ENCODE measurements at places on chromosomes 11 and 22.

GRCh38 chr22:41350087-41350486 is 31.7 kb upstream of the TEF start:
- DNase-seq, result no peak

DNA sequence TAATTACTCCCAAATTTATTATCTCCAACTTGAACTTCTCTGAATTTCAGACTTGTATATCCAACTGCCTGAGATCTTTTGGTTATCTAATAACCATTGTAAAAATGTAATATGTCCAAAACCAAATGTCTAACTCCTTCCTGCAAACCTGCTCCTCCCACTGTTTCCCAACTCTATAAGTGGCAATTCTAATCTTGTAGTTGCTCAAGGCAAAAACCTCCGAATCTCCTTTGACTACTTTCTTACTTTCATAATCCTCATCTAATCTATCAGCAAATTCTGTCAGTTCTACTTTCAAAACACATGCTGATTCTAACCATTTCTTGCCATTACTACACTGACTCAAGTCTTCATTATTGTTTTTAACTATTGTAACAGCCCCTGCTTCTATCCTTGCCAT is 55.7 kb downstream of the FAM168A start:
- no peak for DNase-seq

- DNase-seq, result peak; percentile 17
Measured at GRCh38 chr11:9313648-9314290, 624 bp downstream of the TMEM41B start.

DNA sequence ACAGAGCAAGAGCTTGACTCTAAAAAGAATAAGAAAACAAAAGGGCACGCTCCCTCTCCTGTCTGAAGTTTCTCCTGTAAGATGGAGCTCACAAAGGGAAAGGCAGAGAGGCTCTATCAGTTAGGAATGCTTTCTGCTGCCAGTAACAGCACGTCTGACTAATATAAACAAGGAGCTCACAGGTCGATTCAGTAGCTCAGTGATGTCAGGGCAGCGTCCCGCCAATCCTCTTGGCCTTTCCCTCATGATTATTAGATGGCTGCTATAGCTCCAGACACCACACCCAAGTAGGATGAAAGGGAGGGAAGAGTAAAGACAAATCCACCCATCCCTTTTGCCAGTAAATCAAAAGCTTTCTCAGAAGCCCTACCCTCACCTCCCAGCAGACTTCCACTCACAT is 51.3 kb upstream of the HMGXB4 start:
- DNase-seq, result no peak

- DNase-seq, result no peak
Measured at GRCh38 chr11:112132737-112133136, 31.2 kb downstream of the IL18 start.

GRCh38 chr11:111886844-111887243 is 7.5 kb downstream of the CFAP68 start:
- no peak for DNase-seq

- no peak for DNase-seq
Measured at GRCh38 chr22:42430528-42431125, 1.6 kb downstream of the NFAM1 start.

- peak; percentile 59 for DNase-seq
Measured at GRCh38 chr22:39174498-39175352, 22.2 kb upstream of the CBX7 start.

DNA sequence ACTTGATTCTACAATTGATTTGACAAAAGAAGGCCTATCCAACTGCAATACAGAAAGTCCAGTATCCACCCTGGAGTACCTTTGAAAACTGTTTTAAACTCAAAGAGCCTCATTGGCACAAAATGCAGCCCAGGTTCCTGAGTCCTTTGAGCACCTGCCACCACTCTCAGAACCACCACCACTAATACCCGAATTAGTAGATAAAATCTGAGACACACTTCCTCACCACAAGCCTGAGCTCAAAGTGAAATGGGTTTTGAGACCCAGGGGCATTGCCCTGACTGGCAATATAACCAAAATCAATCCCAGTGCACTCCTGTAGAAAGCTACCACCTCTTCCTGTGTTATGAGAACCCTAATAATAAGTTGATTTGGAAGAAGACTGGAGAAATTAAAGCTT is 215.7 kb downstream of the CSNK2A3 start:
- DNase-seq, result no peak

GRCh38 chr11:130472434-130472961 is 24.1 kb downstream of the ADAMTS15 start:
- no peak for DNase-seq

GRCh38 chr11:129815596-129816461 is at the start of gene TMEM45B:
Gene TMEM45B (plus strand): TSS chr11:129815848. CDS start chr11:129852483, 36,635 bp downstream.
- DNase-seq, result peak; percentile 22

GRCh38 chr11:67351275-67352005 is 1.9 kb downstream of the POLD4 start:
- DNase-seq, result peak; percentile 50

DNA sequence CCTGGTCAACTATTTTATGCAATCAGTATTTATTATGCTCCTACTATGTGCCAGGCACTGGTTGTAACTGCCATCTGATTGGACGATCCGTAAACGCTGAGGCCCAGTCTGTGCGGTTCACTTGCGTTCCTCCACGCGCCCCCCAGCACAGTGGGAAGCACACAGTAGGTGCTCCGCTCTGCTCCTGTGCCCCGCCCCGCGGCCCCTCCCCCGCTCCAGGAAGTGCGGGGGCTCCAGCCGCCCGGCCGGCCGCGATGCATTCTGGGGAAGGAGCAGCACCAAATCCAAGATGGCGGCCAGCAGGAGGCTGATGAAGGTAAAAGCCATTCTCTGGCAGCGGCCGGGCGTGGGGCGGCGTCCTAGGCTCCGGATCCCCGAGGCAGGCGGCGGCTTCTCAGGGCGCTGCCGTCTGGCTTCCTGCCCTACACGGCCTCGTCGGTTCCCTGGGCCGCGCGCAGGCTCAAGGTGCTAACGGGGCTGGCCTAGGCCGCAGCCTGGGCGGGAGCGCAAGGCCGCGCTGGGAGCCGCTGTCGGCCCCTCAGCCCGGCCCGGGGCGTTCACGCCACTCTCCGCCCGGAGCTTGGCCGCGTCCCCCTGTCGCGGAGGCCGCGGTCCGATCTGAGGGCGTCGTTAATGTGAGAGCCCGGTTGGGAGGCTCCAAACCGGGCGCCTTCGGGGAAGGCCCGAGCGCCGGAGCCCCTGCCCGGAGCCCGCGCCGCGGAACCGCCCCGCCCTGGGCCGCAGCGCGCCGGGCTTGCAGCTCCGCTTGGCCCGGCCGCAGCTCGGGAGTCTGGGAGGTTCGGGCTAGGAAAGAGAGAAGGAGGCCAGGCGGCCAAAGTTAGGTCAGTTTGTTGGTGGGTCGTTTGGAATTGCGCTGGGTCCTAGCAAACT is at the start of gene UBE2L3:
TSS of gene UBE2L3 (plus strand) at position 259 of the 891 bp plus-strand sequence. CDS start at position 290, 31 bp downstream.
- peak; percentile 72 for DNase-seq

GRCh38 chr11:116790167-116791001 is 1.3 kb downstream of the APOA5 start:
- DNase-seq, result no peak

GRCh38 chr11:85827748-85828639 is 17.1 kb upstream of the SYTL2 start:
- DNase-seq, result no peak

DNA sequence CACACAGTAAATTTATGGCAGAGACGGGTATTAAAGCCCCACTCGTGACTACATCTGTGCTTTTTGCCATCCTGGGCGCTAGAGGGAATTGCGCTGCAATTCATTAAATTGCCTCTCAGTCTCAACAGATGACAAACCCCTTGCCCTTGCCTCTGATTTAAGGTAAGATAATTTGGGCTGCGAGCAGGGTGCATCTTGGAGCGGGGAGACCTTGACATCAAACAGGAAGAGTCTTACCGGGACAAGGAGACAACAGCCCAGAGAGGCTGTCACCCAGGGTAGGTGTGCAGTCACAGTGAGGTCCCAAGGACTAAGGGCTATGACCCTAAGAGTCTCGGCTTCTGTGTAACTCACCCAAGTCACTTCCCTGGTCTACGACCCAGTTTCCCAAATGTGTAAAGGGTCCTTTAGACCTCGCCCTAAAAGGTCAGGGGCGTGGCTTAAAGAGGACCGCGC is 449 bp upstream of the TOM1 start:
- DNase-seq, result no peak

- DNase-seq, result no peak
Measured at GRCh38 chr11:112225753-112226061, 521 bp upstream of the PTS start.

DNA sequence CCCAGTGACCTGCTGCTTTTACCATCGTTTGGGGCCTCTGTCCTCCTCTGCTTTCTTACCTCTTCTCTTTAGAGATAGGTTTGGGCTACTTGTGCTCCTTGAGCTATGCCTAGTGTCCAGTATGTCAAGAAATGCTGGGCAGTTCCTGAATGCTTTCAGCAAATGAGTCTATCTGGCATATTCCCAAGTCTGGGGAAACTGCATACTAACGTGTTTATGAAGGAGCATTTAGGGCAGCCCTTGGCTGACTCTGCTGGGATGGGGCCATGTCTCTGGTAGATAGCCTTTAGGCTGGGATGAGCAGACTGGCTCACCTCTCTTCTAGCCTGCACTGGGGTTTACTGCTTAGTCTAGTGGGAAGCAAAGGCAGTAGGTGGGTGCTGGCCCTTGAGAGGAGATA is 43.7 kb upstream of the SUSD2 start:
- DNase-seq, result no peak

DNA sequence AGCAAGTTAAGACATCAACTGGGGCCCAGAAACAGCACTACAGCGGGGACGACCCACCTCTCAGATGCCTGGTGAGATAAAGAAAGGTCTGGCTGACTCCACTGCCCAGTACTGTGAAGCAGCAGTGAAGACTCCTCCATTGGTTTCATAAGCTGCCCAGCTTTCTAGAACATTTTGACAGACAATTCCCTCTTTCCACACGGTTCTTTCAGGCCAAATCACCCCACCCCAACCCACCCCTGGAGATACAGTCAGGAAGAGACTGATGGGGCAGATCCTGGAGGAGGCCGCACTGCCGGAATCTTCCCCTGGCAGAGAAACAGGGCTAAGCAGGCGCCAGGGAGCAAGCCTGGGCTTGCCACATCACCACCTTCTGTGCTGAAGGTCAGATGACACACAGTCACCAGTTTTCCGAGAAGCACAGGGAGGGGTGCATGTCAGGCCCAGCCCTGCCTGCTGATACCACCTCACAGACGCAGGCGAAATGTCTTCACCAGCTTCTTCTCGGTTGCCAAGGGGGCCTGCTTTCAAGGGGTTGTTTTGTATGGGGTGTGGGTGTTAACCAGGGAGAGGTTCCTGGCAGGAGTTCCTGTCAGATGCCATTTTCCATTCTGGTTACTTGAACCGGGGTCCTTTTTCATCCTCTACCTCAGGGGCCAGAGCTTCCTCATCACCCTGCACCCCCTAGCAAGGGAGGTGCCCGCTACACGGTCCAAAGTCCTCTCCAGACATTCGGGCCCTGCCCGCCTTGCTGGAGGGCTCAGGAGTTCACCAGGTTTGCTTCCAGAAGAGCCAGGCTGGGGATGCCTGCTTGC is 1.4 kb upstream of the NEAT1 start:
- peak; percentile 79 for DNase-seq

DNA sequence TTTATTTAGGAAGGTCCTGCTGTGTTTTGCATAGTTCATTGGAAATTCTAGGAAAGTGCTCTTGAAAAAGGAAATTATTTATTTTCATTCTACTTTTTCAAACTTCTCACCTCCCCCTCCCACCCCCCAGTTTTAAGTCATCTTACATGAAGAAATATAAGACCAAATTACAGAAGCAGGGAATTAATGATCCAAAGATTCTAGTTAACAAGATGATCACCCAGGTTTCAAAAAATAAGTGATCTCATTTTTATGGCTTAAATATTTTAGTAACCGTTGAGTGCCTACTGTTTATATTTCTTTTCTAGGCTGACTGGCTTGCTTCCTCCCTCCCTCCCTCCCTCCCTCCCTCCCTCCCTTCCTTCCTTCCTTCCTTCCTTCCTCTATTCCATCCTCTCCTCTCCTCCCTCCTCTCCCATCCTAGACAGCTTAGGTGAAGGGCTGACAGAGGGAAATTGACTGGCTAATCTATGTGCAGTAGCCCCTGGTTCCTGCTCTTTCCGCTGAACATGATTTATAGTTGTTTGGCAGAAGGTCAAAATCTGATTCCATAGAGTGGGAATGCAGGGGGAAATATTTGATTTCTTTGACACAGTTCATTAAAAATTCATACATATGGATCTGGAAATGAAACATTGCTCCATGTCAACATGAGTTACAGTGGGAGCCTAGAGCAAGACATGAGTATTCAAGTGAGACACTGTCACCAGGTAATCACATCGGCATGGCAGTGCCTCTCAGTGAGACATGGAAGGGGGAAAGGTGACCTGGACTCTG is 123.4 kb downstream of the COMMD9 start:
- no peak for DNase-seq

- no peak for DNase-seq
Measured at GRCh38 chr11:119745112-119745511, 16.1 kb upstream of the NECTIN1 start.

GRCh38 chr11:110185121-110185591 is 92.0 kb downstream of the ZC3H12C start:
- no peak for DNase-seq

- no peak for DNase-seq
Measured at GRCh38 chr11:23543651-23544222, 683.5 kb upstream of the CCDC179 start.

- DNase-seq, result no peak
Measured at GRCh38 chr11:723120-723883, 17.3 kb downstream of the EPS8L2 start.

- DNase-seq, result no peak
Measured at GRCh38 chr11:100593291-100593690, 93.8 kb upstream of the ARHGAP42 start.

DNA sequence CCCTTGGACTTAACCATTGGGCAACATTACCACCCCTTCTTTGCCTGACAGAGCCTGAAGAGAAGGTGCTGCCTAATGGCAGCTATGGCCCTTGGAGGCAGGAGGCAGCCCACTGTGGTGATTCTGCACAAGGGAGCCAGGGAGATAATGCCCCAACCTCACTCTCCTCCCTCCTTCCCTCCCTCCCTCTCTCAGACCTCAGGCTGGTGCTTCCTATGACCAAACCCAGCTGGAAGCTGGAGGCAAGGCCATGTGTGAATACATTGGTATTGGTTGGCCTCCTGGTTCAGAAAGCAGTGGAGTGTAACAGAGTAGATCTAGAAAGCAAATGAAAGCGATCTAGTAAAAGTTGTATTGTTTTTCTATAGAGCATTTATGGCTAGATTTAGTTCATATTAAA is 233.1 kb downstream of the CSNK2A3 start:
- no peak for DNase-seq

DNA sequence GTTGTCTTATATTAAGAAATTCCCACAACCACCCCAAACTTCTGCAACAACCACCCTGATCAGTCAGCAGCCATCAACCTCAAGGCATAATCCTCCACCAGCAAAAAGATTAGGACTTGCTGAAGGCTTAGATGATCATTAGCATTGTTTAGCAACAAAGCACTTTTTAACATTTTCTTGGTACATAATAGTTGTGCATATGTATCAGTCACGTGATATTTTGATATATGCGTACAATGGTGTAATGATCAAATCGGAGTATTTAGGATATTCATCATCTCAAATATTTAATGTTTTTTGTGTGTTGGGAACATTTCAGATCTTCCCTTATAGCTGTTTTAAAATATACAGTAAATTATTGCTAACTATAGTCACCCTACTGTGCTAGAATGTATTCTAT is 73.5 kb upstream of the API5 start:
- no peak for DNase-seq
